Left renal cortex interstitium (tissue), 4 donors: ENCODE measurements at places on chromosomes 6 and 20. TPM values are rescaled to one million over a fixed set of nuclear protein-coding genes. Genes with fewer than 3 reads are reported as not detected.

DNA sequence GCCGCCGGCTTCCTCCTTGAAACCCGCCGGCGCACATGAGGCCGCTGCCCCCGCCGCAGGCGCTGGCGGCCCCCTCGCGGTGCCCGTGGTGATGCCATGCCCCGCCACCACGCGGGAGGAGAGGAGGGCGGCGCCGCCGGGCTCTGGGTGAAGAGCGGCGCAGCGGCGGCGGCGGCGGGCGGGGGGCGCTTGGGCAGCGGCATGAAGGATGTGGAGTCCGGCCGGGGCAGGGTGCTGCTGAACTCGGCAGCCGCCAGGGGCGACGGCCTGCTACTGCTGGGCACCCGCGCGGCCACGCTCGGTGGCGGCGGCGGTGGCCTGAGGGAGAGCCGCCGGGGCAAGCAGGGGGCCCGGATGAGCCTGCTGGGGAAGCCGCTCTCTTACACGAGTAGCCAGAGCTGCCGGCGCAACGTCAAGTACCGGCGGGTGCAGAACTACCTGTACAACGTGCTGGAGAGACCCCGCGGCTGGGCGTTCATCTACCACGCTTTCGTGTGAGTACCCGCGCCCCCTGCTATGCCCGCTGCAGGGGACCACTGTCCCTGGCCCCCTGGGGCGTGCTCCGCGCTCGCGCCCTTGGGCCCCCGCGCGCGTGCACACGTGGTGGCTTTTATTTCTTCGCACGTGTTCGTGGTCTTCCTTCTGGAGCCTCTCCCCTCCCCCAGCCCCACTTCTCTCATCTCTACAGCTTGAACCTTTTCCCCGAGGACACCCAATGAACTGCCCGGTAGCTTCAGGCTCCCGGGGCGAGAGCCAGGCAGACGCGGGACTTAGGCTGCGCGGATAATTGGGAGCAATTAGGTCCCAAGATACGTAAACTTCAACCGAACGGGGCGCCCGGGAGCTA, 453 bp downstream of the KCNQ5 start:
- no peak for DNase-seq

DNA sequence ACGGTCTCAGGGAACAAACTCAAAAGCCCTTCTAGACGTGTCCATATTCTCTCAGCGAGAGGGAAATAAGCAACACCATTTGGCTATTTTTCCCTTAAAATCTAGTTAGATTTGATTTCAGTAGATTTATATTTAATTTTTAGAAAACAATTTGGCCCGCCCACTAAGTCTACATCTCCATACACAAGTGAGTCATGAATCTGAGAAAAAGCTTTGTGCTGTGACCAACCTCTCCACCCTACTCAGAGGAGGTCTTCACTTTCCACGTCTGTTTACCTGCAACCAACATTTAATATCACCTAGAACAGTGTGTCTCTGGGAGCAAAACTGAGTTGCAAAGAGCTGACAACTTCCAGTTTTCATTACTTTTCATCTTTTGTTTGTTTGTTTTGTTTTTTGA, 48.6 kb downstream of the HAO1 start:
- DNase-seq, result no peak

DNA sequence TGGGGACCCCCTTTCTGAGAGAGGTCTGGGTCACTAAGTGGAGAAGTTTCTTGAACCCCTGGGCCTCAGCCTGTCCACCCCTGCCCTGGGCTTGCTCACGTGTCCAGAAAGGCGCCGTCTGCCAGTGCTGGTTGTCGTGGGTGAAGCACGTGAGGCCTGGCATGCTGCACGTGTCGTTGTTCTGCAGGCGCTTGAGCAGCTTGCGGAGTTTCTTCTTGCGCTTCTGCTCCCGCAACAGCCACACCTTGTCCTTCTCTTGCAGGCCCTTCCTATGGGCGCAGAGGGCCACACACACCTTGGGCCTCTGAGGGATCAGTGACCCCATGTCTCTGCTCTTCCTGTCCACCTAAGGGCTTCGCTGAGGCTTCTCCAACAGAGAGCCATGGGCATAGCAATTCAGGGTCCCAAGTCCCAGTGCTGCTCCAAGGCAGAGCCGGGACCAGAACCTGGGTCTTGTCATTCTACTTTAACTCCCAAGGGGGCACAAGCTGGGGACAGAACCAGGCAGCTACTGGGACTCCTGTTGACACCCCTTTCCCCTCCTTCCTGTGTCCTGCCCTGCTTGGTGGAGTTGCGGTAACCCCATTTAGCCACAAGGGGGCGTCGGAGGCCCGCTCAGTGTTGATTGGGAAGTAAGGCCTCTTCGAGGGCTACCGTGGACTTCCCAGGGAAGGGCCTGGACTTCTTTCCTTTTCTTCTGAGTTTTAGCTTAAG, 121.8 kb downstream of the SULF2 start:
- DNase-seq, result no peak

- no peak for DNase-seq
These were observed 682.1 kb upstream of the ADGRB3 start for GRCh38 chr6:67952948-67953347.

DNA sequence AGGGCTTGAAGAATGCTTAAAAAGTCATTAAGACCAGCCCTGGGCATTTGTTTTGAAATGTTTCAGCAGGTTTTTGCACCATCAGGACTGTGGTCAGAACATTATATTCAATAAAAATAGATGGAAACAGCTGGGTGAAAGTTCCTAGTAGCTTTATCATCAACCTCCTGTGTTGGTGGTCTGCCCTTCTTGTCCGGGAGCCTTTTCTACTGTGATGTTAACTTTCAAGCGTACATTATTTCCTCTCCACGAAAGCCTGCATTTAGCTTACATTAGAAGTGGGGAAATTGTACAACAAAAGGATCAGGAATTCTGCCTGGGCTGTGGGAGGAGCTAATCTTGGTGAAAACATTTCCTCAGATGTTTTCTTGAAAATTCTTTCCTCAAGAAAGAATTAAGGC, 71.1 kb downstream of the LAMA4 start:
- DNase-seq, result no peak

GRCh38 chr6:134774201-134774638, 175.7 kb downstream of the ALDH8A1 start:
- no peak for DNase-seq

DNA sequence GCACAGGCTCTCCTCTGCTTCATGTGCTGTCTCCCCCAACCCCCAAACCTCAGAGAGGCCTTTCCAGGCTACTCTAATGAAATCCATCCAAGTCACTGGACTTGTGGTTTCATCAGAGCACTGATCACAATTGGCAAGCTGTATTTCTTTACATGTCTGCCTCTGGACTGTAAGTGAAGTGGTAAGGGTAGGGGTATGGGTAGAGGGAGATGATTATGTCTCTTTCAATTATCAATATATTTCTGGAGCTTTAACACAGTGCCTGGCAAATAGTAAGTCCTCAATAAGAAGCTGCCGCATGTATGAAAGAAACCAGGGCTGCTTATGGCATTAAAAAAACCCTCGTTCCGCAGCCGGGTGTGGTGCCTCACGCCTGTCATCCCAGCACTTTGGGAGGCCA, 5.4 kb downstream of the TRERF1 start:
- DNase-seq, result no peak

- DNase-seq, result no peak
These were observed 225.3 kb upstream of the CDH4 start for GRCh38 chr20:61026731-61027130.

DNA sequence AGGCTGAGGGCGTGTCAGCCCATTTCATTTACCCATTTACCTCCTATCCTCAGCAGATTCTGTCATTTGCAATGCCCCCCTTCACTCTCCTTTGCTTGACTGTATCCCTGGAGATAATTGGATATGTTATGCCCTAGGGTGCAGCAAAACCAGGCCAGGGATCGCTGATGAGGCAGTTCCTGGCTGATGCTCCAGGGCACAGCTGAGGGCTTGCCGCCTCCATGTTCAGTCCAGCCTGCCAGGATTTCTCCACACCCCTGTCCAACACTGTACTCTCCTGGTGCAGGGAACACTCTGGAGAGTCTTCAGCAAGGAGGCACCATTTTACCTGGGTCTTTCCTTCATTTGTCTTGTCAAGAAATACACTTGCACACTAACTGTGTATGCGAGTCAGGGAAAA, 532.1 kb upstream of the CHD6 start:
- DNase-seq, result no peak

GRCh38 chr20:1434571-1435336, 31.9 kb downstream of the NSFL1C start:
- DNase-seq, result no peak

GRCh38 chr20:2747676-2748235, 52.7 kb downstream of the CPXM1 start:
- no peak for DNase-seq

- peak; percentile 43 for DNase-seq
These were observed 172.9 kb downstream of the ADGRG6 start for GRCh38 chr6:142474531-142475289.

GRCh38 chr20:40278673-40279072, 410.4 kb downstream of the MAFB start:
- no peak for DNase-seq

GRCh38 chr6:117615750-117616390, 13.6 kb upstream of the GOPC start:
- no peak for DNase-seq

The ADISSP gene
- polyA plus RNA-seq, result 37.2 TPM

DNA sequence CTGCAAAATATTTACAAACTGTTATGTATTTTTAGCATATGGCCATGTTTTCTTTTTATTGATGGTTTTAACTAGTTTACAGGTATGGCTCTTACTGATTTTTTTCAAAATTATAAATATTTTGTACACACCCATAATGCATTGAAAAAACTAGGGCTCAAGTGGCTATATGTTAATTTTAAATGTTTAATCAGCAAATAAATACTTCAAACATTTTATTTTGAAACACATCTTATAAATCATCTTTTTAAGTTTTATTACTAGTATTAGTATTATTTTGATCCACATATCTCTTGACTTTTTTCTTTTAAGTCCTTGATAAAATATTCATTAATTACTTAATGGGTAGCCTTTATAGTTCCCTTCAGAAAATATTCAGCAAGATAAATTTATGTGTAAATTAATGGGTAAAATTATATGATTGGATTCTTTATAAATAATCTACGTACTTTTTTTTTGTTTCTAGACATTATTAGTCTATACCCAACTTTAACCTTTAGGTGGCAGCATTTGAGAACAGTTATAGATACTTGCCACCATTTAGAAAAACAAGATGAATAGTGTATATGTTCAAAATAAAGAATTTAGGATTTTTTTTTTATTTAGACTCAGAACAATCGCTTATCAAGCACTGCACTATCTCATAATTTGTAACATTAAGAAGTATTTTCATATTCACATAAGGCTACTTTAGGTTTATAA, 241.9 kb downstream of the ADGRB3 start:
- no peak for DNase-seq

The SS18L1 gene
- polyA plus RNA-seq, result 15.5 TPM

DNA sequence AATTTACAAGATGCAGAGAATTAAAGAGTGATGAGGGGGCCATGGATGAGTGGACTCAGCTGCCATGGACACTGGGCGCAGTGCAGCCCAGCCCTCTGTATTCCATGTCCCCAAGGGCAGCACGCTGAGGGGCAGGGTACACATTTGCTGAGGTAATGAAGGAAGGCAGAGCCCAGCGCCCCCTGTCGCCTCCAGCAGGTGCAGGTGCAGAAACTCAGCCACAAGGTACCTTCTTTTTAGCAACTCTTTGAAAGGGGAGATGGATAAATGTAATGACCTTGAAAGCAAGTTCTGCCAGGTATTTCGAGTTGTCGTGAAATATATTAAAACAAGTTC, 7.1 kb downstream of the CD93 start:
- DNase-seq, result no peak

- DNase-seq, result no peak
These were observed 157.6 kb upstream of the RPS6KA2 start for GRCh38 chr6:166784691-166785090.

The CRYBG1 gene
- 22.1 TPM for polyA plus RNA-seq

The ANKRD6 gene
- 20.9 TPM for polyA plus RNA-seq

DNA sequence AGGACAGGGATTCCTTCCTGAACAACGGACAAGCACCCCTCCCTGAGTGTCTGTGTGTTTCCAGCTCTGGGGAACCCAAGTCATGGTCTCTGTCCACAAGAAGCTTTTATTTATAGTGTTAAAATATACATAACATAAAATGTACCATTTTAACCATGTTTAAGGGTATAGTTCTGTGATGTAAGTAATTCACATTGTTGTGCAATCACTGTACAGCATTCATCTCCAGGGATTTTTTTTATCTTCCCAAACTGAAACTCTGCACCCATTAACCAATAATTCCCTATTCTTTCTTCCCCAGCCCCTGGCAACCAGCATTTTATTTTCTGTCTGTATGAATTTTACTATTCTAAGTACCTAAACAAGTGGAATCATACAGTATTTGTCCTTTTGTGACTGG, 84.2 kb downstream of the FOXF2 start:
- DNase-seq, result no peak

GRCh38 chr6:148854096-148854495, 107.3 kb downstream of the UST start:
- no peak for DNase-seq
